ENCODE measurements at places on chromosomes 6 and 20. TPM values are rescaled to one million over a fixed set of nuclear protein-coding genes. Genes with fewer than 3 reads are reported as not detected.

Gene ADGRB3
- total RNA-seq = 0.43 TPM

Gene DAAM2
- total RNA-seq = 6.1 TPM

GRCh38 chr6:96927660-96928059 is 3.1 kb downstream of the KLHL32 start:
- no peak for DNase-seq

DNA sequence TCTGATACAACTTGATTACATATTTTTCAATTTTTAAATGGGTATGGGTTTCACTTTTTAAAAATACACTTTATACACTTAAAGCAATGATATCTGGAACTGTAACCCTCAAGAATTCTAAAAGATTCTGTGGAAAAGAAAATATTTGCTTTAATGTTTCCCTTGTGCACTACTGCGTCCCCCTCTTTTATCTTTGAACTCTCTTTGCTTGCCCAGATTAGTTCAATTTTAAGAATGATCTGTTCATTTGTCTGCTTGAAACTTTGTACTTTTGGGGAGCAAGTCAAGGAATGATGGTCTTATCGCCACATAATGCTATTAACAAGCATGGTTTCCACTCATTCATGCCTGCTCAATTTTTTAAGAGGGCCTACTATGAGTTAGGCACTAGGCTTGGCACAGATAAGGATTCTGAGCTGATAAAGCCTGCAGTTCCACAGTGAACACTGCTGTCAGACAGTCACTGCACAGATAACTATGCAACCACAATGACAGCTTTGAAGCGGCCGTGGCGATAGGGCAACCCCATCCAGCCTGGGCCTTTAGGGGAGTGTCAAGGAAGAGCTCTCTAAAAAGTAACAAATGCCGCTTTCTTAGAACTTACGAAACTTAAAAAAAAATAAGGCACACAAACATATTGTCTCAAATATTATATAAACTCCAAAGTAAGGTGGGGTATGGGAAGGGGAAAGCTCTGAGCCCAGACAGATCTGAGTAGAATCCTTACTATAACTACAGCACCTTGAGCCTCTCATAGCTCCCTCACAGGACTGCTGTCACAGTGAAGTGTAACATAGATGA is 29.7 kb downstream of the FYN start:
- peak; percentile 26 for DNase-seq

DNA sequence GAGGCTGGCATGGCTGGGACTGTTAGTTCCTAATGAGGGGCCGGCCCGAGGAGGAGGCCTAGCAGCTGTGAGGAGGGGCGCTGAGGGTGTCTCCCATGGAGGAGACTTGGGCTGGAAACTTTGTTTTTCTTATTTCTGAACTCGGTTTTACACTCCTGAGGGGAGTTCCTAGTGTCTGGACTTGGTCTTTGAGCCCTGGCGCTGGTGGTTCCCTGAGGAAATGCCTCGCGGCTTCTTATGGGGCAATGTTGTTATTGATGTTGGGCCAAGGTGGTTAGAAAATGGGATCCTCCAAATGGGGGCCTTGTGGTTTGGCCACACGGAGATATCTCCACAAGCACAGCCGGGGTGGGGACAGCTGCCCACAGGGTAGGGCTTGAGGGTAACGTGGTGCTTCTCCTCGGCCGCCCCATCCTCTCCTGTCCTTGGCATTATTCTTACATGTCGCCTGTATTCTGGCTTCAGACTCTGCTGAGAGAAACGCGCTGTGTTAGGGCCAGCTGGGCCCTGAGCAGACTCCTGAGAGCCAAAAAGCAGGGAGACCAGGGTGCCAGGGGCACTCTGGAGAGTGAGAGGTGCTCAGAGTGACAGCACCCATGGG is 136.9 kb downstream of the FOXO3 start:
- no peak for DNase-seq

GRCh38 chr6:20717743-20718142 is 183.5 kb downstream of the CDKAL1 start:
- DNase-seq = no peak

GRCh38 chr20:19288061-19288460 is 75.6 kb downstream of the SLC24A3 start:
- DNase-seq = no peak

Measured in mucosa of descending colon (tissue), 3 donors.